ENCODE measurements at places on chromosomes 7 and 10. TPM values are rescaled to one million over a fixed set of nuclear protein-coding genes. Genes with fewer than 3 reads are reported as not detected.

The LDB3 gene
- total RNA-seq, result 1.3 TPM

DNA sequence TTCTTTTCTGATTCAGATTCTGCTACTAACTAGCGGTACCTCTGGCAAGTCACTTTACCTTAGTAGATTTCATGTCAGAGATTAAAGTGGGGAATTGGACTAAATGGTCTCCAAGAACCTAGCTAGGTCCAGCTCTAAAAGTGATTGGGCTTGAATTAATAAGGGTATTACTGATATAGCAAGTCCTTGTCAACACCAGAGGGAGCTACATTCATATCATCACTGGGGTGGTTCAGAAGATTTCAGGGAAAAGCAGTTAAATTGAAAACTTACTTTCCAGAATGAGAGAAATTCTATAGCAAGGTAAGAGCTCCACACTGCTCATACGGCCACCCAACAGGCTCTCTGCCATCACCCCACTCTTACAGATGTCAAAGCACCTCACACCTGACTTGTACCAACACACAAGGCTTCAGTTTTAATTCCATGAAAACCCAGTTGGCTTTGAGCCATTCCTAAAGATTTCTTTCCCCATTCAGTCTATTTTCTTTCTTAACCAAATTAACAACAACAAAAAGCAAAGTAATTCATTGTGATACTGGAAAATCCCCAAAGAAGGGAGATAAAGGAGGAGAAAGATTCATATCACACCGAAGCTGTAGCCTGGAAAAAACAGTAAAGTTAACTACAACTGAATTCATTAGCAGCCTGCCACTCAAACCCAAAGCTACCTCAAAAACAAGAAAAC is 38.0 kb upstream of the SPOCK2 start:
- no peak for DNase-seq

GRCh38 chr7:100604976-100605911 is 3.1 kb downstream of the PCOLCE start:
- no peak for DNase-seq

The FAM25A gene
- not detected for total RNA-seq

- DNase-seq, result no peak
These were observed 19.3 kb downstream of the AP5Z1 start for GRCh38 chr7:4794591-4795350.

The IFIT3 gene
- total RNA-seq, result 8.2 TPM

The AOC1 gene
- total RNA-seq, result 2.3 TPM

DNA sequence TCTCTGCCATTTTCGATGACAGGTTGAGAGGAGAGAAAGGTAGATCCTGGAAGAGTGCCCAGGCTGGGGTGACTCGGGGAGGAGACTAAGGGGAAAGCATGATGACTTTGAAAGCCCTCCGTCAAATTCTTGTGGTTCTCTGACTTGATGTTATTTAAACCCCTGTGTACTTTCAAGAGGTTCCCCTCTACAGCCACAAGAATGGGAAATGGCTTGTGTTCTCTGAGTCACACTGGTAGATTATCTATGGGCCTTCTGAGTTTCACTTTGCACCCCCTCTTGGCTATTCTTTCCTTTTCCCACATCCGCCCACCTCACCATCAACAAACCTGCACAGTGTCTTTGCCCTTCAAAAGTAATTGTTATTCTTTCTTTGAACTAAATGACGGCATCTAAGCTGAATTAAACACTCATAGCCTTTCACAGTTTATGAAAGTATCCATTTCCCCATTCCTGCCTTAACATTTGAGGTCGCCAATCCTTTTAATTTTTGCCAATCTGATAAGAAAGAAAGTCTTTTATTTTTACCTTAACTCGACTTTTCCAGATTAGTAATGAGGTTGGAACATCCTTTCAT is 24.1 kb downstream of the PRF1 start:
- DNase-seq, result no peak

DNA sequence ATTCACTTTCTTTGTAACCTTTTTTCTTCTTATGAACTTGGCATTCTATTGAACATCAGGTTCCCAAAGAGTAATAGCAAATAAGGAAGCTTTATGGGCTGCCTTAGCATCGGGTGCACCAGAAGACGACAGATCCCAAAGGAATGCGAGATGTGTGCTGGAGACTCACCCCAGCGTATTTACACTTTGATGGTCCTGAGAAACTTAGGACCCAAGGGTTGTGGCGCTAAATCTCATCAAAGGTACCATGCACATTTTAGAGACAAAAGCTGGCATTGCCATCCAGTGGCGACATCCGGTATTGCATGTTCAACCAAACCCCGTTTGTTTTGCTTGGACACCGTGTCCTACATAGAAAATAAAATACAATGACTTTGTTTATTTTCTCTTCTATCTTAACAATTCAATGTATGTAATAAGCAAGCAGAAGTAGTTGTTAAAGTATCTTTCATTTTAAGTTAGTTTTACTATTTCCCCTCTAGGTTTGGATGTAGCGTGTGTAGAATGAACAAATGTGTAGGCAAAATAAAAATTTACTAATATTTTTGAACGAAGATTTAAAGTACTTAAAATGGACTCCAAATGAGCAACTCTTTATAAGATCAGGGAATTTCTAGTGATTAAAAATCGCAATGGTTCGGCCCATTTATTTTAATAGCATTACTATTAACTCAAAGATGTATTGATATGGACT is 1154.8 kb downstream of the GATA3 start:
- DNase-seq, result peak; percentile 80

The IGFBP1 gene
- total RNA-seq, result not detected

DNA sequence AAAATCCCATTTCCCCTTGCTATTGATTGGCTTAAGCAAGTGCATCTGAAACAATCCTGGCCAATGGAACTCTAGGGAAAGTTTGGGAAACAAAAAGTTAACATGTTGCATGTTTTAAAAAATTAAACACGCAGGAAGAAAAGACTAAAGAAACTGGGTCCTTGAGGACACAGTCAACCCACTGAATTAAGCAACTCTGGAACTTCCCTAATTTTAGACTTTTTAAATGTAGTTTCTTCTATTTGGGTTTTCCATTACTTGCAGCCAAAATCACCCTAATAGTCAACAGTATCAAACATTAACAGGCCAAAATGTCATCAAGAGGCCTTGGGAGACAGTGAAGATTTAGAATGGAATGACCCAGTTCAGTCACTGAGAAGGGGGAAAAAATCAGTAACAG is 40.6 kb downstream of the OSBPL3 start:
- no peak for DNase-seq

The MYH16 gene
- not detected for total RNA-seq
